ENCODE measurements at places on chromosomes 7 and 10.
A peak's percentile ranks its signal among the peaks of the same experiment; 100 is the strongest.

DNA sequence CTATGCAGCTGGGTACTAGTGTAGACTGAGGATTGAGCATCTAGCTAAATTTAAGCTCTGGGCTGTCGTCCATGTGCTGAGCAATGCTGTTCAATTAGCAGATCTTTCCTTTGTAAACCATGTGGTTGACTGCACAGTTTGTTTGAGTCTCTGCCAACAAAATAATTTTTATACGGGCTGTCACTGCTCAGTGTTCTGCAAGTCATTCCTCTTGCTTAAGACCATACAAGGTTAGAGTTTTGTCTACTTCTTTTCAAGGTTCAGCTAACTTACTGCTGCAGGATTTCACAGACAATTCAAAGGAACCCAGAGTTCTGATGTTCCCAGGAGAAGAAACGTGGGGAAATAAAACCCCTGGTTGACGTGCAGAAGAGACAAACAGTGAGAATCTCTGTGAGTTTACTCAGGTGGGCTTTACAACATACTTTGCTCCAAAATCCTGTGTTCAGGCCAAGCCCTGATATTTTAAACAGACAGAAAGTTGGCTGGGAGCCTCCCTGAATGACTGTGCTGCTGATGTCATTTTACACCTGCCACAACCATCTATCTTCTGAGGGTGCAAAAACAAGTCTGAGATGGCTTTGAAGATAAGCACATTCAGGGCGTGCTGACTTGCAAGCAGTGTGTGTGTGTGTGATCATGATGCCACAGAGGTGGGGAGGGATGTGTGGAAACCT is 177.1 kb upstream of the SVIL start:
- no peak for DNase-seq

DNA sequence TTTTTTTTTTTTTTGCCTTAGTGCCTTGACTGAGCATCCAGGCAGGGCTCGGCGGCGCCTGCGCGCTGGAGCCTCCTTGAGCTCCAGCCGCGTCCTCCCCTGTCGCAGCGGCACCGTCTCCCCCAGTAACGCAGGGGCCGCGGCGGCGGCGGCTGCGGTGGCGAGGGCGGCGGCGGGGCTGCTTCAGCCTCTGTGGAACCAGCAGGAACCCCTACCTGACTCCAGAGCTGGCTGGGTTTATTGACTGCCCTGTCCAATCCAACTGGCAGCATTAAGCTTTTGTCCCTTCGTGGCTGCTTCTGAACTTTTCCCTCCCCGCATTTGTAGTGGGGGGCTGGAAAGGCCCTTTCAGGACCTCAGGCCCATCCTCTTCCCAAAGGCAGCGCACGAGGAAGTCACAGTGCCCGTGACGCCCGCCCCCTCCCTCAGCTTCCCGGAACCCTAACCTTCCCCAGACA is at the start of gene GPR85:
Gene GPR85 (minus strand): TSS at position 397 of the 458 bp plus-strand sequence. CDS start 2,106 bp downstream, outside the sequence.
- peak; percentile 90 for DNase-seq

GRCh38 chr10:132893090-132893489 is 49.3 kb downstream of the CFAP46 start:
- no peak for DNase-seq

GRCh38 chr10:32516567-32517495 is 70.9 kb downstream of the CCDC7 start:
- no peak for DNase-seq

GRCh38 chr10:101525848-101526247 is 62.2 kb downstream of the POLL start:
- no peak for DNase-seq

GRCh38 chr10:43204943-43205671 is 61.8 kb downstream of the RASGEF1A start:
- DNase-seq, result peak; percentile 93

GRCh38 chr7:154881026-154881425 is 121.9 kb downstream of the PAXIP1 start:
- DNase-seq, result no peak

DNA sequence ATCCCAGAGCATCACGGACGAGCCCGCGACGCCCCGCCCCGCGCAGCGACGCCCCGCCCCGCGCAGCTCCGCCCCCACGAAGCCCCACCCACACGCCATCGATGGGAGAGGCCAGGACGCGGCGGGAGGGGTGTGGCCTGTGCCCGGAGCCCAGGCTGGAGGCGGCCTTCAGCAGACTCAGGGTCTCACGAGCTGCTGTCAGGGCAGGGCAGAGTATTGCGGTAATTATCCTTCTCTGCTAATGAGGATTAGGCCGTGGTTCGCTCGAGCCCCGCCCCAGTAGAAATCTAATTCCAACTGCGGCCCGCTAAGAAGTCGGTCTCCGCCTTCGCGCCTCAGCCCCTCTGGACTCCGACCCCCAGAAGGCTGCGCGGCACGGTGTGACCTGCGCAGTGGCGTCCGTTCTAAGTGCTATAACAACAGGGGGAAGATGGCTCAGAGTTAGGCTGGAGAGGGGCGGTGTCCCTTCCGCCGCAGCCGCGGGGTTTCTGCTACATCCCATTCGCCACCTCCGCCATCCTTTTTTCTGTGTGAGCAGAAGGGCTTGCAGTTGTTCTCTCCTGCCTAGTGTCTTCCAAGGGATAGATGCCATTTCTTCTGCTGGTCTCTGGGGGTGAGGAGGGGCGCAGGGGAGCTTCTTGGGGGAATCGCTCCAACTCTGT is 337 bp upstream of the NT5C3A start:
- DNase-seq, result peak; percentile 98

DNA sequence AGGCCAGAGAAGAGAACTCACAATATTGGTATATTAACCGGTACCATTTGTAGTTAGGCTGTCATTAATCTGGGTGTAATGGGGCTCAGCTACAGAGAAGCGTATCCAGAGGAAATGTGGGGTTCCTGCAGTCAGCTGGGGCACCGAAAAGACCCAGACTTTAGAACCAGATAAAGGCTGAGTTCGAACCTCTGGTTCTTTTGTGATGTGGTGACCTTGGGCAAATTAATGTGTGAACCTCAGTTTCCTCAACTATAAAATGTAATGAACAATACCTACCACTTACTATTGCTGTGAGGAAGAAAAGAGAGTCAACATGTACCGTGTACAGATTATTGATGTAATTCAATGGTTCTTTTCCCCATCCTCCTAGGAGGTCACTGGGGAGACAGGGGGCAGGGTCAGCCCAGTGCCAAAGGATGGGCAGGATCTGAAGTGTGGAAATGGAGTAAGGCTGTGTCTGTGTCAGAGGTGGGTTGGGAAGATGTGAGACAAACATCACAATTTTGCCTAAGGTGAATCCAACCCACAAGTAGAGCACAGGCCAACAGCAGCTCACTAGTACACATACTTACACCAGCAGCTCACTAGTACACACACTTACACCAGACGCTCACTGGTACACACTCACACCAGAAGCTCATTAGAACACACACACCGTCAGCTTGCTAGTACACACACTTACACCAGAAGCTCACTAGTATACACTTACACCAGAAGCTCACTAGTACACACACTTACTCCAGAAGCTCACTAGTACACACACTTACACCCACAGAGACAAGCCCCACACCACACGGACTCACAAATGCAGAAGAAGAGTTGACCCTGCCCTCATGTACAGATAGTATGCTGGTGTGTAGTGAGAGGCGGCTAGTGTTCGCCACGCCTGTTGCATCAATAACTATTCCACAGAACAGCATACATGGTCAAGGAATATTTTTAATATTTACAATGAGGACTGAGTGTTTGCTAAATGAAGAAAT is 28.0 kb downstream of the PRSS2 start:
- peak; percentile 26 for DNase-seq

DNA sequence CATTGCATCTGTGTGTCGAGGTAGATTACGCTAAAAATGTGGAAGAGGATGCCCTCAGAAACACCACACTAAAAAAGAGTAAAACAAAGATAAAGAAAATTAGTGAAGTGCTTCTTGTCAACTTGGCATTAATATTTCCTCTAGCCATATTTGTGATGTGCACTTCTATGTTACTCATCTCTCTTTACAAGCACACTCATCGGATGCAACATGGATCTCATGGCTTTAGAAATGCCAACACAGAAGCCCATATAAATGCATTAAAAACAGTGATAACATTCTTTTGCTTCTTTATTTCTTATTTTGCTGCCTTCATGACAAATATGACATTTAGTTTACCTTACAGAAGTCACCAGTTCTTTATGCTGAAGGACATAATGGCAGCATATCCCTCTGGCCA is 79.0 kb upstream of the SCIN start:
- DNase-seq, result no peak

DNA sequence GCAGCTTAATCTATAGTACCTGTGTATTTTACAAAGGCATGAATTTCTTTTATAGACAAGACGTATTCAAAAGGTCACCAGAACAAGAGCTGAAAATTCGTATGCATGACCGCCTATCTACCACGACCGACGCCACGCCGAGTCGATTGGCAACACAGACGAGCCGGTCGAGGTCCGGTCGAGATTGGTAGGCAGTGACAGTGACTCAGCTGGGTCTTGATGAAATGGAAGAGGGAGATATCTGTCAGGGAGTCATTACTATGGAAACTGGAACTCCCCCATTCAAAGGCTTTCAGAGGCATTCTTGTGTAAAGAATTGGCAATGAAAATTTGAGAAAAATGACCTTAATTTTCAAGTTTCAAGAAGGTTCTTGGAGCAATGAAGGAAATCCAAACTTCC is 2.1 kb downstream of the ATP5MK start:
- DNase-seq, result no peak

DNA sequence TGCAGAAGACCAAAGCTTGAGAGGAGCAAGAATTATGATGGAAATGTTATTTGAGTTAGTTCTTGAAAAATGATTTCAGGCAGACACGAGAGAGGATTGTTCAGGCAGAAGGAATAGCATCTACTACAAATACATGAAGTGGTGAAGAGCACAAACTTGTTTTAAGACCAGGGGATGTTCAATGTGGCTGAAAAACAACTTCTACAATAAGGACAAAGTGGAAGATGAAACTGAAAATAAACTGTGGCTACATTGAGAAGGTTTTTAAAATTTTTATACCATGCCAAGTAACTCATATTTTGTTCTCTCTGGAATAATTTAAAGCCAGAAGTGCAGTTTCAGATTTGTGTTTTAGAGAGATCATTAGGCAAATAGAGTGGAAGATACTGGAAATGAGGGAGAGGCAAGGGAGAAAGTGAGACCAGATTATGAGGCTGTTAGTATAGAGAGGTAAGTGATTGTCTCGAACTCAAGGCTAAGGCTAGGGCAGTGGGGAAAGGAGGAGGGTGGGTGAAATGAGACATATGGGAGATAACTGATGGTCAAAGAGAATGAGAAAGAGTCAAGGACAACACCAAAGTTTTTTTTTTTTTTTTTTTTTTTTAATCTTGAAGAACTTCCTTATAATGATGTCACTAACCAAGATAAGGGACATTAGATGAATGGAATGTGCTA is 115.4 kb downstream of the MDFIC start:
- DNase-seq, result no peak

- no peak for DNase-seq
Observed at GRCh38 chr7:98224701-98225181, 13.5 kb downstream of the BHLHA15 start.

- no peak for DNase-seq
Observed at GRCh38 chr7:35241436-35241835, 12.5 kb downstream of the TBX20 start.

DNA sequence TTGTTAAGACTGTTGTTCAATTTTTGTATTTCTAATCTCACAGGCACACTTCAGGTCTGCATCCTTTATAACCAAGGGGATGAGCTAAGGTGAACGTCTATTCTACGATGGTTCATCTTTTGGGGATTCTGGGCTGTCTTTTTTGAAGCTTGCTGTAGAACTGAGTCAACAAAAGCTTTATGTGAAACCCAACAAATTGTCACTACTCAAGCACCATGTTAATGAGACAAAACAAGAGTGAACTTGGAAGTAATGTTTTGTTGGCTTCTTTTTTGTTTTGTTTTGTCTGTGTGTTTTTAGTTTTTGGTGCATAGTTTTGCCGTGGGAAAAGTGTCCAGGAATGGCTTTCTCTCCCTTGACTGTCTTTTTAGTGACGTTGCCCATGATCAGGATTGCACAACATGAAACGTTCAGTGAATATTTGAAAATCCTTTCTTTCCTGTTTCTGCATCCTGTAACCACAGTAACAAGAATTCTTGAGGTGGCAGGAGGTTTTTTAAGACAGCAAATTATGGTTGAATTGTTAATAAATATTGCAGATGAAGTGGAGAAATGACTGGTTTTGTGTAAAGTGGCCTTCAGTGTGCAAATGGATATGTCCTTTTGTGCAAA is 65.6 kb downstream of the WIPF3 start:
- DNase-seq, result no peak

GRCh38 chr10:132575320-132576201 is 38.0 kb downstream of the INPP5A start:
- DNase-seq, result no peak

DNA sequence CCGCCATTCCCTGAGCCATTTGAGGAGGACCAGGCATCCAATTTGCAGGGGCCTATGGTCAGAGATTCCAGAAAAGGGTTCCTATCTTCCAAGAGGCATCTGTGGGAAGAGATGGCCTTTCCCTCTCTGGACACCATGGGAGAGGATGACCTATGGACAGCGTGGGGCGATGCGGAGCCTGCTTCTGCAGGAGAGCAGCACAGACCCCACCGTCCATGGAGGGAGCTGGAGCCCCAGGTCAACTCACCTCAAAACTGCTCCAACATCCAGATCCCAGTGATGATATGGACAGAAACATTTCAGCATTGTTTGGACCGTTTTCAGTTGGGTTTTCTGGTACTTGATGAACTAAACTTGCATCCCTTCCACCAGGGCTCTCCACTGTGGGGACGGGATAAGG is 34.0 kb upstream of the FOXK1 start:
- no peak for DNase-seq

GRCh38 chr10:114448897-114449296 is 44.6 kb upstream of the AFAP1L2 start:
- peak; percentile 5 for DNase-seq

DNA sequence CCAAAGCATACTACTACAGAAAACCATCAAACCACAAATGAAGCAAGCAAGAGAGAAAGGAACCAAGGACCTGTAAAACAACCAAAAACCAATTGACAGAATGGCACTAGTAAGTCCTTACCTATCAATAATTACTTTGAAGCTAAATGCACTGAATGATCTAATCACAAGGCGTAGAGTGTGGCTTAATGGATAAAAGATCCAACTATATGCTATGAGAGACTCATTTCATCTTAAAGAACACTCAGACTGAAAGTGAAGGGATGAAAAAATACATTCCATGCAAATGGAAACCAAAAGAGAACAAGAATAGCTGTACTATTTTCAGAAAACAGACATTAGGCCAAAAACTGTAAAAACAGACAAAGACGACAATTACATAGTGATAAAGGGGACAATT is 70.7 kb downstream of the CRPPA start:
- DNase-seq, result no peak

DNA sequence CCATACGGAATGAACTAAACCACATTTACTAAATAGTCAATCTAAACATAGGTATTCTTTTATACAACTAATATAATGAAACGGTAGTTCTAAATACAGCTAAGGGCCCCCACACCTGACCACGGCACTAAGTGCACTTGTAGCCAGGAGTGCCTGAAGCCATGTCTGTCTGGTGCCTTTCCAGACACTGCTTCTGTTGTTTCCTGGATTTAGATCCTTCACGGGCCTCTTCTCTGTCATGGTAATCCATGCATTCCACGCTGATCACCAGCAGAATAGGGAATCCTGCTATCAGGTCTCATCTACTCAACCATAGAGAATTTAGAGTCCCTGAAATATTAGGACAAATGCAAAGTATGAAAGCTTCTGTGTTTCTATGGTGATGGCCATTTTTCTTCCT is 37.8 kb downstream of the OSBPL3 start:
- no peak for DNase-seq

GRCh38 chr7:151008511-151009323 is 15.6 kb downstream of the ATG9B start:
- DNase-seq, result peak; percentile 97

- peak; percentile 61 for DNase-seq
Observed at GRCh38 chr7:18119985-18120384, 92.3 kb upstream of the PRPS1L1 start.

GRCh38 chr10:73785721-73786511 is 510 bp downstream of the ZSWIM8 start:
- DNase-seq, result peak; percentile 83
